ENCODE measurements at places on chromosomes 2 and 18. TPM values are rescaled to one million over a fixed set of nuclear protein-coding genes. Genes with fewer than 3 reads are reported as not detected.

The SLC5A7 gene
- not detected for total RNA-seq

The EGR4 gene
- 0.34 TPM for total RNA-seq

The MARCHF4 gene
- total RNA-seq = 64.6 TPM

The C1GALT1C1L gene
- total RNA-seq = 2.5 TPM

The UNC80 gene
- not detected for total RNA-seq

The CHAC2 gene
- 13.4 TPM for total RNA-seq

The TMEM87B gene
- total RNA-seq = 18.8 TPM

The TSPYL6 gene
- total RNA-seq = not detected

The SERPINB13 gene
- not detected for total RNA-seq

The ANO7 gene
- total RNA-seq = 1.7 TPM

The IL1B gene
- total RNA-seq = 0.40 TPM

The ARHGEF4 gene
- total RNA-seq = 6.4 TPM

The TEX44 gene
- total RNA-seq = not detected

The DHRS9 gene
- total RNA-seq = 3.1 TPM
